Vagina (tissue), 2 donors: ENCODE measurements at places on chromosomes 3 and 15. TPM values are rescaled to one million over a fixed set of nuclear protein-coding genes. Genes with fewer than 3 reads are reported as not detected.

The FHIT gene
- 7.9 TPM for total RNA-seq

The TIMMDC1 gene
- 30.0 TPM for total RNA-seq

DNA sequence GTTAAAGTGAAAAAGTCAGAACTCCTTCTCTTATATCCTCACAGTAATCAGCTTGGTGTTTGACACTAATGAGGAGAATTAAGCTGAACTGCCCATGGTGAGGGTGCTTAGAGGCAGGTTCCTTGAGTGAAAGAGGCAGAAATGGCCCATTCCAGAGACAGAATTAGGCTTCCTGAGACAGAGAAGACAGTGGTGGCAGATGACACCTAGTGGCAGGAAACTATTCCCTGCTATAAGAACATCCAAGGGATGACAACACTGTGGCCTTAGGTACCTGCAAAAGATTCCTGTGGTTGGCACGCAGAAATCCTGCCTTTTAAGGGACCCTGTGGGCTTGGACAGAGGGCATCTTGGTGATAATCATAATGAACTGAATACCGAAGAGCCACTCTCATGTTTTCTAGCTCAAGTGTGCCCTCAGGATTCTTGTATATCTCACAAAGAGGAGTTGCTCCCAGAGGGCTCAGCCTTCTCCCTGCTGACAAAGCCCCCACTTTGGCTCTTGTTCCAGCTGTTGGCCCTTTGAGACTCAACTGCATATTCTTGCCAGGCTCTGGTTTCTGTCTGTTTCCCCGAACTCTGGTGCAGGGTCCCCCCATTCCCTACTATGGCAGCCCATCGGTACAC lies 56.0 kb downstream of the KBTBD12 start:
- no peak overlapping the region for H3K4me3 ChIP-seq
- no peak for DNase-seq

The AHSG gene
- total RNA-seq, result not detected

DNA sequence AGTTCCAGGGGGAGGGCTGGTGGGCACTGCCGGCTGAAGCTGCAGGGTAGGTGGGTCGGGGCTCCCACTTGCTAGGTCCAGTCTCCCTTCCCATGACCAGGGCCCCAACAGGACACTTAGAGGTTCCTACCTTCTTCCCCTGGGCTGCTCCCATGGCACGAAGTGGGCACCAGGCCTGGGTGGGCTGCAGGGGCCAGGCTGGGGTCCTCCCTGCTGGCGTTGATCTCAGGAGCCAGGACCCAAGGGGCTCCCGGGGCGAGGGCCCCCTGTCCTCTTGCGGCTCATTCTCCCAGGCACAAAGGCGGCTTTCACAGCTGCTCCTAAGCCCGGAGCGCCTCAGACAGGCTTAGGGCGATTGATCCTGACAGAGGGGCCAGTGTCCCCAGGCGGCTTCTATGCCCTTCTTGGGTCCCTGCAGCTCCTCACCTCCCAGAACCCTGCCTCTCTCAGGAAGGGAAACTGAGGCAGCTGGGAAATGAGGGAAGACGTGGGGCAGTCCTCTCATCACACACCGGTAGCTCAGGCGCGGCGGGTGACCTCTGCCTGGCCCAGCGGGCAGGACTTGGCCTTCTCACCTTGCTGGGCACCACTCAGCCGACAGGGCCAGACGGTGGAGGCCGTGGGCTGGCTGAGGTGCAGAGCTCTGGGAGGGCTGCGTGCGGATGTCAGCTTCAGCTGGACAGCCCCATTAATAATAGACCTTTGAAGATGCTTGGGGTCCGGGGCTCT lies 39.6 kb downstream of the FAM3D start:
- no peak for DNase-seq
- no peaks in the 10 kb centered on the region for H3K36me3 ChIP-seq
- H3K27me3 ChIP-seq, result no peaks in the 10 kb centered on the region
- no peak overlapping the region for H3K4me3 ChIP-seq

DNA sequence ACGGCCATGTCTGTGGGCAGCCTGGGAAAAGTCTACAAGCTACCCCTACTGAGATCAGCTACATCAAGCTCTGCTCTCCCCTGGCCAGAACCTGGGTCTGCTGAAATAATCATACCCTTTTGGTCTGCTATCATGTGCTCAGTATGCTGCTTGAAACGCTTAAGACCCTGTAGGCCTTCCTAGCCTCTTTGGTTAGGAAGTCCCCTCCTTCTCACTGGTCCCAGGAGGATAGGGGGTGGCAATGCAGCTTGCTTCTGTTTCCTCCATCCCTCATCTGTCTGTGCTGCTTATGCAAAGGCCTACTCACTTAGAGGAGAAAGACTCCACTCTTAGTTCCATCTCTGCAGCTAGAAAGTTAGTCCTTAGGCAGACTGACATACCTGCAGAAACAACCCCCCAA lies 118.2 kb upstream of the RASGRP1 start:
- H3K36me3 ChIP-seq, result no peaks in the 10 kb centered on the region
- no peak for DNase-seq
- H3K27me3 ChIP-seq, result no peaks in the 10 kb centered on the region
- H3K4me1 ChIP-seq, result no peaks in the 10 kb centered on the region
- no peak overlapping the region for H3K27ac ChIP-seq
- no peak overlapping the region for H3K4me3 ChIP-seq

- H3K27me3 ChIP-seq, result no peaks in the 10 kb centered on the region
- no peaks in the 10 kb centered on the region for H3K36me3 ChIP-seq
- no peak overlapping the region for H3K4me3 ChIP-seq
- no peak for DNase-seq
- H3K27ac ChIP-seq, result no peak overlapping the region
- H3K4me1 ChIP-seq, result peaks cover 4% of the 10 kb centered on the region
These were observed 28.0 kb upstream of the RAB11A start for GRCh38 chr15:65841121-65841930.

GRCh38 chr3:55467099-55467498 lies 20.0 kb downstream of the WNT5A start:
- H3K27me3 ChIP-seq, result no peaks in the 10 kb centered on the region
- DNase-seq, result no peak
- peaks cover 6% of the 10 kb centered on the region for H3K36me3 ChIP-seq
- no peak overlapping the region for H3K4me3 ChIP-seq
- no peaks in the 10 kb centered on the region for H3K4me1 ChIP-seq

The SLC2A2 gene
- not detected for total RNA-seq

GRCh38 chr3:97938444-97938843 lies 33.8 kb downstream of the RIOX2 start:
- no peaks in the 10 kb centered on the region for H3K4me1 ChIP-seq
- no peaks in the 10 kb centered on the region for H3K36me3 ChIP-seq
- no peak overlapping the region for H3K4me3 ChIP-seq
- no peak for DNase-seq
- H3K27ac ChIP-seq, result no peak overlapping the region

The BCL6 gene
- 133 TPM for total RNA-seq

DNA sequence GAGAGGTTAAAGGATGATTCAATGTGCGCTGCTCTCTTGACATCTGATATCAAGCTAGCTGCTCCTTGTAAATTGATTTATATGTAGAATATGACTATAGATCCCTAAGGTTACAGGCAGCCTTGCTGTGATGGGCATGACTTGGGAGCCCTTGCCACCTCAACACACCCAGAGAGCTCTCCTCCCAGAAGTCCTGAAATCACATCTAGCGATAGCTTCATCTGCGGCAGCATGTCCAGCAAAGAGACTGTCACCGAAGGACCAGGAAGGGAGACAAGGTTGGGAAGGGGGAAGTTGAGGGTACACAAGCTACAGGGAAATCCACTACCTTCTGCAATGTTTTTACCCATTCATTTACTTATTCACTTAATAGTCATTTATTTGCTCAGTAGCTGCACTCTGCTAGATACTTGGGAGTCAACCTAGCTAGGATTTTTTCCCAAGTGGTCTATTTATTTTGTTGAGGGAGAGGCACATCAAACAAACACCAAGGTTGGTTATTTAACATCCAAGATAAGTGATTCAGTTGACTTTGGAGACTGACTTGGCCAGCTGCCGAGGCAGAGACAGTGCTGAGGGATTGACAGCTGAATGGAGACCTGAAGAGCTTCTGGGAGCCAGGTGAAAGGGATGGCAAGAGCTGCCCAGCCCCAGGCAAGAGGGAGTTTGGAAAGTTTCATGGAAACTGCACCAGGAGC lies 205.8 kb upstream of the IL12A start:
- H3K36me3 ChIP-seq, result no peaks in the 10 kb centered on the region
- no peaks in the 10 kb centered on the region for H3K27me3 ChIP-seq
- H3K4me1 ChIP-seq, result peaks cover 11% of the 10 kb centered on the region
- DNase-seq, result no peak
- H3K4me3 ChIP-seq, result no peak overlapping the region

The ATP8B4 gene
- 9.8 TPM for total RNA-seq

- H3K4me1 ChIP-seq, result no peaks in the 10 kb centered on the region
- no peaks in the 10 kb centered on the region for H3K36me3 ChIP-seq
- DNase-seq, result no peak
- no peaks in the 10 kb centered on the region for H3K27me3 ChIP-seq
- H3K27ac ChIP-seq, result no peak overlapping the region
- no peak overlapping the region for H3K4me3 ChIP-seq
These were observed 674.0 kb downstream of the OTOL1 start for GRCh38 chr3:162170581-162170980.
